ENCODE measurements at places on chromosomes 3 and 15.

GRCh38 chr15:62099094-62099601, 32.4 kb downstream of the C2CD4A start:
- no peak for DNase-seq

DNA sequence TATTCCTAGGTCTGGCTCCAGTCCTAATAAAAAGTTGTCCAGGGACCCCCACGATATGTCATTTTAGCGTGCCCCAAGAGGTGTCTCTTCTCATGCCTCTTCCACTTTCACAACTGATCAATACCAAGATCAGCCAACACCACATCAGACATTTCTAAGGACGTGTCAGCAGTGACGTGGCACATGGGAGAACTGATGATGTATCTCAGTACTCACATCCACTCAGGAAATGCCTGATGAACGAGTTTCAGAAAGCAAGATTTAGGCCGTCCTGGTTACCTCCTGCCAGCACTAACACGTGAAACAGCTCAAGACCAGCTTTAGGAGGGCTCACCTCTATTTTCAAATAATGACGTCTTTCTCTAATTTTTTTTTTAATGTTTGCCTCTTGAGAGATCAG, 19.6 kb downstream of the VGLL4 start:
- DNase-seq: no peak

GRCh38 chr3:113985541-113985940, 37.7 kb downstream of the ZDHHC23 start:
- DNase-seq: peak; percentile 11

GRCh38 chr15:74625693-74626092, 10.1 kb downstream of the CLK3 start:
- DNase-seq: no peak

GRCh38 chr3:37773911-37774310, 87.8 kb upstream of the CTDSPL start:
- no peak for DNase-seq

DNA sequence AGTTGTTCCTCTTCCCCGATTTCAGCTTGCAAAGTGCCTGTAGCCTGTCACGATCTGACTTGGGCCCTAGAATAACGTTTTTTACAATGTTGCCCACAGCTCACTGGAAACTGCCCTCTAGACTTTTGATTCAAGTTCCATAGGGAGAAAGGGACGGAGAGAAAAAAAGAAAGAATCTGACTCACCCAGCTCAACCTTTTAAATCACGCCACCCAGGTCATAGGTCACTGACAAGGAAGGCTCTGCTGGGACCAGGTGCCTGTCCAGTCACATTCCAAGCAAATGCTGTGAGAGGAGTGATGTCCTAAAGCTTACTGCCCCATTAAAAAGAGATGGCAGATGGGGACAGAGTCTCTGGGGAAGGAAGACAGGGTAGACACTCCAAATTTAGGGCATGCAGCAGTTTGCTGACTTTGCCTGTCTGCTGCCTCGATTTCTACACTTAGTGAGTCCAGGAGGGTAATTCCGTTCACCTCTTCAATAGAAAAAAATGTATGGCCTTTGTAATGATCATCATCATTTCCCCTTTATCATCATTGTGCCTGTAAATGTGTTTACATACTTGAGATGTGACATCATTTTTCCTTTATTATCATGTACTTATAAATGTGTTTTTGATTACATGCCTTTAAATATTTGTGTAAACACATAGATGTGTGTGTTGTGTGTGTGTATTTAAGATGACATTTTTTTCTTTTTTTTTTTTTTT, 8.4 kb upstream of the MYO1E start:
- DNase-seq: no peak

- no peak for DNase-seq
These were observed 253.7 kb downstream of the ROBO1 start for GRCh38 chr3:79514069-79514468.

DNA sequence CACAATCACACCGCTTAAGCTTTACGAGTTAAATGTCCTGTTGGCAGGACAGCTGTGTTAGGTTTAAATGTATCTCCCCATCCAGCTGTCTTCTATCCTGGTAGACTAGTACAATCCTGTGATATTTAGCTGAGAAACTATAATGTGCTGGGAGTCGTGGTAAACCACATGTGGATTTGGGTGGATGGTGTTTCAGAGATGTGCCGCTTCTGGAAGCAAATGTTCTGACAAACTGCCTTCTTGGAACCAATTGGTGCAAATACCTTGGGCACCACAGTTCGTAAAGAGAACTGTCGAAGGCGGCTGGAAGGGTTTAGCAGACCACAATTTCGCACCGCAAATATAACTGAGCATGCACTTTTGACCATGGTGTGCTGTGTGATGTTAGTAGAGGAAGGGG, 15.0 kb downstream of the SCG5 start:
- no peak for DNase-seq

DNA sequence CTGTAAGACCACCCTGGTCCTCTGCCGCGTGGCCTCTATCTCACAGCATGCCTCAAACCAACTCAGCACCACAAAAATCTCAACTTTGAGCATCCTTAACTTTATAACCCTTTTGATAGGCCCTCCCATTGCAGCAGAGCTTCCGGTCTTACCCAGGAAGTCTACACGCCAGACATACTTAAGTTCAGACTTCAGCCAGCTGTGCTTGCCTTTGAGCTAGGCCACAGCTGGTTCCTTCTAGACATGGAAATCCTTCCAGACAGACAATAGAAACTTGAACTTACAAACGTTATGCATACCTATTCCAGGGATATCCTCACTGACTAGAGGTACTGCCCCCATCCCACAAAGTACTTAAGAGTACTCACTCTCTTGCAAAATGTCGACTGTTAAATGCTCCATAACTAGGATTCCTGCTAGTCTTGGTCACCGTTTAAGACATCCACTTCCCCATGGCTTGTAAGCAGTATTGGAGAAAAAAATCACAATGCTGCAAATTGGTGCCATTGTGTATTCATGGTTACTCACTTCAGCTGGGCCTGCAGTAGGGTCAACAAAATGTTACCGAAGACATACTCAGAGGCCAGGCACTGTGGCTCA, 183.5 kb downstream of the TBL1XR1 start:
- DNase-seq: no peak

DNA sequence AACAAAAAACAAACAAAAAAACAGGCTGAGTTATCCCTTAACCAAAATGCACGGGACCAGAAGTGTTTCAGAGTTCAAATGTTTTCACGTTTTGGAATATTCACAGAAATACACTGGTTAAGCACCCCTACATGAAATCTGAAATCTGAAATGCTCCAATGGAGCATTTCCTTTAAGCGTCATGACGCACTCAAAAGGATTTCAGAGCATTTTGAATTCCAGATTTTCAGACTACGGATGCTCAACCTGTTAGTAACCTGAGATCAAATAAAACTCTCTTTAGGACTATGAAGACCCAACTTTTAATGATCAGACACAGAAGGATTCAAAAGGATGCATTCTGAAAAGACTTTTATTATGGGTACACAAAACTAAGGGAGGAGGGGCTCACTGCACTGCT, 9.6 kb downstream of the CLPX start:
- no peak for DNase-seq

GRCh38 chr3:173371848-173372487, 25.6 kb upstream of the NLGN1 start:
- DNase-seq: peak; percentile 44

DNA sequence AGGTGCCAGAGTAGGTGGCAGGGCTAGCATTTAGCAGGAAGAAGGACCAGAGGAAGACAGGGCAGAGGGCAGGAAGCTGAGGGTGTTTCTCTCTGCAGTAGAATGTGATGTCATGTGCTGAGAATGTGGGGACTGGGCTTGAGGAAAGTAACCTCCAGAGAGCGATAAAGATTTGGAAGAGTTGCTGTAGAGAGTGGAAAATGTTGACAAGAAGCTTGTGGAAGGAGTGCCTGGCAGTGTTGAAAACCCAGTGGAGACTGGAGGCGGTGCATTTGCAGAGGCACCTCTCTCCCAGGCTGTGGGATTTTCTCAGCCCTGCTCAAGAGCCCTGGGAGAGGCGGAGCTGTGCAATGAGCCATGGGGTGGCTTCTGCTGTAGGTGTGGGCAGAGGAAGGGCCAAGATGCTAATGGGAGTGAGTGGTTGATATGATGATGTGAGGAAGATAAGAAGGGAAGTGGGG, 54.8 kb downstream of the MESD start:
- no peak for DNase-seq

DNA sequence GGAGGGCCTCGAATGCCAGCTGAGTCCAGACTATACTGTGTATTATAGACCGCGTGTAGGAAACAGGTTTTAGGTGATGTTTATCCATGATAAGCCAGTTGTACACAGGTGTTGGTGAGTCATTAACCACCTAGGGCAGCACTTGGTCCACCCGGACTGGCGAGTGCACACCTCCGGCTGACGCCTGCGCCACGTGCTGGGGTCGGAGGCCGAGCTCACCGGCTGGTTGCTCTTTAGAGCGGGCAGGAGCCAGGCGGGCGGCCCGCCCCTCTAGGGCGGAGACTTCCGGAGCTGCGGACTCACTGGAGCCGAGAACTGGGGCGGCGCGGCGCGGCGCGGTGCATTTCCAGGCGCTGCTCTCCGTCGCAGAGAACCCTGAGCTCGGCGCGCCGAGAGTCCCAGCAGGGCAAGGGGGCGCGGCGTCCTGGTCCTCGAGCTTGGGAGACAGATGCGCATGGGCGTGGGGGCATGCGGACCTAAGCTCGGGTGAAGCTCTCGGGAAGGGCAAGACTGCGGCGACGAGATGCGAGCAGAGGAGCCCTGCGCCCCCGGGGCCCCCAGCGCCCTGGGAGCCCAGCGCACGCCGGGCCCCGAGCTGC, at the start of gene ESYT3:
TSS of gene ESYT3 (plus strand) at position 341 of the 599 bp plus-strand sequence. CDS start at position 524, 183 bp downstream.
- DNase-seq: peak; percentile 84

DNA sequence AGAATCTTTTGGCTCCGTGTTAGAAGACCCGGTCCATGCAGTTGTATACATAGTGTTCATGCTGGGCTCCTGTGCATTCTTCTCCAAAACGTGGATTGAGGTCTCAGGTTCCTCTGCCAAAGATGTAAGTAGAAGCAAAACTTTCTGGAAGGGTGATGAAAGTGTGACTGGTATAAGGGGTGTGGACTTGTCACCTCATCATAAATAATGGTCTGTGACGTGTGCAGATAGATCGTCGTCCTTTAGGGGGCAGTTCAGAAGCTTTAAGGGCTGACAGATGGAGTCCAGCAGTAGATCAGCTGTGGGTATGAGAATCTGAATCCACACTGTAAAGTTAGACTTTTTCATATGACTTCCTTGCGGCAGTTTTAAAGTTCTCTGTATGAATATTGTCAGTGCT, 15.3 kb downstream of the SEC61A1 start:
- peak; percentile 52 for DNase-seq

DNA sequence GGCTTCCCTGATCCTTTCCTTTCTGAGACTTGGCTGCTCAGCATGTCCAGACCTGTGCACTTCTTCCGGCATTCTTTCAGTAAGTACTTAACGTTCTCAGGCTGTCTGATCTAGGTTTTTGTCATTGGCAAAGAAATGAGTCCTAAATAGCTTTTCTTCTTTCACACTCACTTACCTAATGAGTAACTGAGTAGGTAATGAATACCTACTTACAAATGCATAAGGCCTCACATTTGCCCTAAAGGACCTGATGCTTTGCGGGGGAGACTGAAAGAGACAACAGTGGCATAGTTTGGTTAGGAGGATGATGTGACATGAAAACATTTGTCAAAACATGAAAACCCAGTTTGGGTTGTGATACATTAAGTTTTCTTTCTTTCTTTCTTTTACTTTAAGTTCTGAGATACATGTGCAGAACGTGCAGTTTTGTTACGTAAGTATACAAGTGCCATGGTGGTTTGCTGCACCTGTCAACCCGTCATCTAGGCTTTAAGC, 516.7 kb upstream of the CFAP20DC start:
- no peak for DNase-seq

GRCh38 chr3:172914854-172915253, 164.3 kb downstream of the ECT2 start:
- peak; percentile 6 for DNase-seq

- DNase-seq: no peak
These were observed 93.4 kb downstream of the THRB start for GRCh38 chr3:24401090-24401810.

- no peak for DNase-seq
These were observed 12.2 kb downstream of the PROS1 start for GRCh38 chr3:93961489-93961888.

GRCh38 chr3:118536764-118537163, 497.9 kb downstream of the IGSF11 start:
- no peak for DNase-seq

- DNase-seq: peak; percentile 76
These were observed 1.5 kb downstream of the EAF2 start for GRCh38 chr3:121836481-121836880.

DNA sequence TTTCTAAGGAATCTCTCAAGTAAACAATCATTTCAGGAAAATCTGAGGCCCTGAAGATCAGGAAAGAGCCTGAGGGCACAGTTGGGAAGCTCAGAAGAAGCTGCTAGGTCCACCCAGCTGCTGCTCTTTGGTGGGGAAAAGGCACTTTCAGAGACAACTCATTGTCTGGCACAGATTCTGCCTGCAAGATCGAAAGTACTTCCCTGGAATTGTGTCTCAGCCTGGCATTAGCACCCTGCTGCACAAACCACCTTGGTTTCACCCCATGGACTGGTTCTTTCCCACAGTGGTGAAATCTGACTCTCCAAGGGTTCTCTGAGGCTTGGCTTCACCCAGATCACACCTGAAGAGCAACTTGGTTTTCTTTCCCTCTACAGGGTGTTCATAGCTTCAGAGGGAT, 18.7 kb downstream of the THRB start:
- no peak for DNase-seq

DNA sequence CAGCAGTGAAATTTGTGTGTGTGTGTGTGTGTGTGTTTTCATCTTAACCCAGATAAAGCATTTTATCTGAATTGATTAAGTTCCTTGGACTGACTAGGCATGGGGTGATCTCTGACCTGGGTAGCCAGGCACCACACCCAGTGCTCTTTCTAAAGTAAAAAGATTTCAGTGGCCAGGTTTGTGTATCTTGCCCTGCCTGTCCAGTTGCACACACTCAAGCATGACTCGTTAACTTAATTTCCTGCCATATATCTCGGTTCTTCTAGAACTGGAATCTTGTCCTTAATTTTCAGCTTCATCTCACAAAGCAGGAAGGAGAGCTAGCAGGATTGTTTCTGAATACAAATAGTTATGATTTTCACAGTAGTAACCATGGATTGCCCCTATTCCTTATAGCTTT, 17.0 kb downstream of the TM4SF18 start:
- no peak for DNase-seq

GRCh38 chr3:109275702-109276293, 40.5 kb downstream of the DPPA2 start:
- peak; percentile 70 for DNase-seq

DNA sequence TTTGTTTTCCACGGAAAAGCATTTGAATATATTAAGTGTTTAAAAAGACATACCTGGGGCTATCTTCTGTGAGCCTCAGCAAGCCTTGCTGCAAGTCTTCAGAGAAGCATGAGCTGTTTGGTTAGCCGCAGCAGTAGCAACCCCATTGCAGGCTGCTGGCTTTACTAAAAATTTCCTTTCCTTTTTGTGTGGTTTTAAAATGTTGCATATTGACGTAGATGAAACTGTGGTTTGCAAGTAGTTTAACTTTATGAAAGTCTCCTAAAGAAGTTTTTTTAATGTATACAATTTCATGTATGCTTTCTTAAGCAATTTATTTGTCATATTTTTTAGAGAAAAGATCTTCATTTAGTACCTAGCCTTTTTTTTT, at the start of gene GPR171:
TSS of gene GPR171 (minus strand) at position 166 of the 370 bp plus-strand sequence. CDS start 3,830 bp downstream, outside the sequence.
- no peak for DNase-seq

GRCh38 chr3:78707609-78708008, 1060.2 kb downstream of the ROBO1 start:
- no peak for DNase-seq

Measured in hematopoietic multipotent progenitor cell treated with erythropoietin and hydrocortisone succinate and interleukin-3 and kit ligand, for 6 days (in vitro differentiated cells).